ENCODE measurements at places on chromosomes 3 and 15.

- DNase-seq, result no peak
Measured at GRCh38 chr3:48739617-48739954, 22.6 kb upstream of the IP6K2 start.

DNA sequence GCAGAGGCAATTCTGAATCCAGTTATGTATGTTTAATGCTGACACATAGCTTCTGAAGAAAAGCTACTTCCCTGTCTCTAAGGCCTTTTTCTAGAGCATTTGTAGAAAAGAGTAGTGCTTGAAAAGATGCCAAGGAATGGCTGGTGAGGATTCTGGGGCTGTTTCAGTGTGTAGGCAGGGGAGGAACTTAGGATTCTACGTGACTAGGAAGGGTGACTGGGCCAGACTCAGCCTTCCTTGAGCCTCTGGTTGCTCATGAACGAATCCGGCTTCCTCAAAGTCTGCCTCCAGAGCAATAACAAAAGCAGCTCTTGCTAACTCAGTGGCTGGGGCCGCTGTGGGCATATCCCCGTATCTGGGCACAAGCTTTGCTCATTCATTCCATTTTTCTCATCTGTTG lies 104.8 kb upstream of the WNT5A start:
- DNase-seq, result no peak

- no peak for DNase-seq
Measured at GRCh38 chr15:97076011-97076410, 745.5 kb downstream of the NR2F2 start.

DNA sequence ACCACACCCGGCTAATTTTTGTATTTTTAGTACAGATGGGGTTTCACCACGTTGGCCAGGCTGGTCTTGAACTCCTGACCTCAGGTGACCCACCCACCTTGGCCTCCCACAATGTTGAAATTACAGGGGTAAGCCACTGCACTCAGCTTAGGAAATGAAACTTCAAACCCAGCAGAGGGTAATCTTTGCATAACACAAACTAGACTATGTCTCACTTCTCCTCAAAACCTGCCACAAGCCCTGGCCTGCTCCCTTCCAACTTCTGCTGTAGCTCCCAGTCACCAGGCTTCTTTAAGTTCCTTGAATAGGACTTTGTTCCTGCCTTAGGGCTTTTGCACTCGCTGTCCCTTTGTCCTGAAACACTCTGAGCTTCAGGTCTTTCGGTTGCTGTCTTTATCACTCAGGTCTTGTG lies 39.2 kb upstream of the SEMA4B start:
- DNase-seq, result no peak

DNA sequence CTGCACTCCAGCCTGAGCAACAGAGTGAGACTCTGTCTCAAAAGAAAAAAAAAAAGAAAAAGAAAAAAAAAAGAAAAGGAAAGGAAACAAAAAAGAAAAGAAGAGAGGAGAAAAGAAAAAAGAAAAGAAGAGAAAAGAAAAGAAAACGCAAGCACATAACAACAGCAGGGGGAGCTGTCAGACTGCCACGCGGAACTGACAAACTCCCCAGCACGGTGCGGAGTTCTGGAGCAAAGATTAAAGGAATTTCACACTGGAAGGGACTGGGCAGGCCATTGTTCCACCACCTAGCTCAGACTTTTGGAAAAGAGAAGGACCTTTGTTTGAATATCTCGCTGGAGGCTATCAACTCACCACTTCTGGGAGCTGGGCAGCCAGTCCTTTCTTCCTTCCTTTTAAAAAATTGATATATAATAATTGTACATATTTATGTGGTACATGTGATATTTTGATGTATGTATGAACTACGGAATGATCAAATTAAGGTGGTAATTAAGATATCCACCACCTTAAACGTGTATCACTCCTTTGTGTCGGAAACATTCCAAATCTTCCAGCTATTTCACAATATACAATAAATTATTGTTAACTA lies 40.5 kb downstream of the DPPA2 start:
- DNase-seq, result no peak
